Cardiac septum (tissue), 1 donor: ENCODE measurements at places on chromosomes 6 and 20.

- no peak for DNase-seq
Observed at GRCh38 chr20:6559791-6560190, 207.7 kb upstream of the BMP2 start.

- DNase-seq: no peak
Observed at GRCh38 chr6:14288910-14289309, 171.3 kb downstream of the CD83 start.

DNA sequence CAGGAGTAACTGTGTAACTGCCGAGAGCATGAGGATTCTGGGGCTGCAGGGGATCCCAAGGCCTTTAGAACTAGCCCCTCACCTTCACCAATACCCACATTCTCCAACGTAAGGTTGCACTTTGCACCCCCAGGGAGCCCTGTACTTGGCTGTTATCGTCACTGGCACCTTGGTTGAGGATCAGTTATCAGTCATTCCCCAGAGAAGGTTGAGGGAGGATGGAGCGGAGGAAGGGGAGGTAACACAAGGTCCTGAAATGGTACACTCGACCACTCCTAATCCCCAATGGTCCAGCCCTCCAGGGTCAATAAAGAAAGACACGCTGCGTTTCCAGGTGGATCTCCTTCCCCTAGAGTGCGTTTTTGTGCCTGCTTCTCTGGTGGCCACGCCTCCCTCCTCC lies 1.1 kb upstream of the SPDEF start:
- DNase-seq: no peak

DNA sequence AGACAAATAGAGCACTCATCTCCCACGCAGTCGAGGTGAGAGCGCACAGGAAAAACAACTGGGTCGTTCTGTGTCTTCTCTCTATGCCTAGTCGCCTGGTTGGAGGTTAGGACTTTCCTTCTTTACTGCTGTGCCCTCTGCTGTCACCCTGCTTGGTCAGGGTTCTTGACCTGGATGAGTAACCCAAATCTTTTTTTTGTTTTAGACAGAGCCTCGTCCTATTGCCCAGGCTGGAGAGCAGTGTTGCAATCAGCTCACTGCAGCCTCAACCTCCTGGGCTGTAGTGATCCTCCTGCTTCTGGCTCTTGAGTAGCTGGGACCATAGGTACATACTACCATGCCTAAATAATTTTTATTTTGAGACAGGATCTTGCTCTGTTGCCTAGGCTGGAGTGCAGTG lies 24.5 kb downstream of the PRPF6 start:
- no peak for DNase-seq

DNA sequence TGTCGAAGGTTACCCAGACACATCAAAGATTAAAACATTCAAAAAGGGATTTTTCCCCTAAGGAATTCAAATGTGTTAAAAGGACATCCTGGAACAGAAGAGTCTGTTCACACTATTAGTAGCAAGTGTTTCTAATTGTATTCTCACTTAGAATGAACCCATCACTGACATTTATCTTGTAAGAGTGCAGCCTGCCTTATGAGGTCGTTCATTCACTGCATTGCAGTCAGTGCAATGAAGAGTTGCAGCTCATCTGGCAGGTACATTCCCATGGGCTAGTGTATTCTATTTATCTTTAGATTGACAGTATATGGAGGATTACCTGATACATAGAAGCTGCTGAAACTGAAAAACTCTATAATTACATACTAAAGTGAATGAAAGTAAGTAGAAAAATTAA lies 36.5 kb downstream of the PHACTR1 start:
- no peak for DNase-seq

DNA sequence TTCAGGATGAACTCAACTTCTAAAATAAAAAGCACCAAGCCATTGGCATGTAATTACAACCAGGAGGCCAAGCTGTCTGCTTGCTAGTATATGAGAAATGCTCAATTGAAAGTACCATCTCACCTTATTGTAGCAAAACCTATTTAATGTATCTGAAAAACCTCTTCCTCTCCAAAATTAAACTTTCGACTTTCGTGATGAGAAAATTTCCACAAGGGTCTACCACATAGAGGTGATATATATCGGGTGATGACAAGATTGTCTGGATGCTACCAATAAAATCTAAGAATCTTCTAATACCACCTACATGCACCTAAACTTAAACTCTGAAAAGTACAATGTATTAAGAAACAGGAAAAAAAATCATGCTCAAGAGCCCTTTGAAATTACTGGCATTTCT lies 74.2 kb downstream of the ATXN1 start:
- DNase-seq: no peak

GRCh38 chr6:14828201-14828611 lies 417.7 kb upstream of the JARID2 start:
- DNase-seq: no peak

GRCh38 chr20:19920381-19921138 lies 96.6 kb upstream of the NAA20 start:
- peak; percentile 44 for DNase-seq

DNA sequence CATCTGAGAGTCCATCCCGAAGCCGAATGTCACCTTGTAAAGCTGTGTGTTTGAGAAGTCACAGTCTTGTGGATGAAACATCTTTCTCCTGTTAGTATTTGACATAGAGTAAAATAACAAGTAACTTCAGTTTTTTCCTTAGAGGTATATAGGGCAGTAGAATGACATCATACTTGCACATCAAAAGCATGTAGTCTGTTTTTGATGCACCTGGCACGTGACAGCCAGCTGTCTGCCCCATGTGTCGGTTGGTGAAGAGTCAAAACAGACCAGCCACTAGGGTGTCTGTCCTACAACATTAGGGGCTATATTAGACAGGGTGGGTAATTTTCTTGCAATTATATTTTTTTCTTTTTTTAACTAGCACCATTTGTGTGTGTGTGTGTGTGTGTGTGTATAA lies 70.2 kb downstream of the SNX9 start:
- DNase-seq: no peak

- DNase-seq: no peak
Observed at GRCh38 chr6:13488015-13488895, 855 bp upstream of the GFOD1 start.

DNA sequence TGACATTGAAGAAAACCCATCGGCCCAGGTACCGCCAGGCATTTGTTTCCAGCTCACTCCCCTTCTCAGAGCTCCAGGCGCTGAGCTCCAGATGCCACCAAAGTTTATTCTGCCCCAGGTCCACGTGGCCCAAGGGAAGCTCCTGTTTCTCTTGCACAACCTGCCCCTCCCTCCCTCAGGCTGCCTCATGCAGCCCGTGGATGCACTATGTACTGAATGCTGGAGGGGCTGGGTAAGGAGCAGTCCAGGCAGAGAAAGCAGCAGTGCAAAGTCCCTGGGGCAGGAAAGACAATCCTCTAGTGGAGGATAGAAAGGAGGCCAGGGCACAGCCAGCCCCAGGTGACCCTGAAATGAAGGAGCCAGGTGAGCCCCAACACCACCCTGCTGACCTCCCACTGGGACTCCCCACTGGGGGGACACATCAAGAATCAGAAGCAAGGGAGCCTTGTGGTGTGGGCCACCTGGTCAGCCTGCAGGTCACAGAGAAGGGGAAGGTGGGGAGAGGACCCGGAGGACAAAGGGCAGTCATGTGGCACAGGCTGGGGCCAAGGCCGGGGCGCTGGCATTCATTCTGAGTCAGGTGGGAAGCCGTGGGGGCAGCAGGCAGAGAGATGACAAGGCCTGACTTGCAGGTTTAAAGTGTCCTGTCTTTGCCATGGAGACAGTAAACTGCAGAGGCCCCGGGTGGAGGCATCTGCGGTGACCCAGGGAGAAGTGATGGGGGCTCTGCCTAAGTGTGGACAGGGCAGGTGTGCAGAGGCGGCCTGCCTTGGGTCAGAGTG lies 230.1 kb downstream of the PREX1 start:
- peak; percentile 57 for DNase-seq

- no peak for DNase-seq
Observed at GRCh38 chr6:137759624-137760023, 107.4 kb upstream of the TNFAIP3 start.

GRCh38 chr6:106064142-106064541 lies 22.0 kb upstream of the PRDM1 start:
- DNase-seq: no peak

DNA sequence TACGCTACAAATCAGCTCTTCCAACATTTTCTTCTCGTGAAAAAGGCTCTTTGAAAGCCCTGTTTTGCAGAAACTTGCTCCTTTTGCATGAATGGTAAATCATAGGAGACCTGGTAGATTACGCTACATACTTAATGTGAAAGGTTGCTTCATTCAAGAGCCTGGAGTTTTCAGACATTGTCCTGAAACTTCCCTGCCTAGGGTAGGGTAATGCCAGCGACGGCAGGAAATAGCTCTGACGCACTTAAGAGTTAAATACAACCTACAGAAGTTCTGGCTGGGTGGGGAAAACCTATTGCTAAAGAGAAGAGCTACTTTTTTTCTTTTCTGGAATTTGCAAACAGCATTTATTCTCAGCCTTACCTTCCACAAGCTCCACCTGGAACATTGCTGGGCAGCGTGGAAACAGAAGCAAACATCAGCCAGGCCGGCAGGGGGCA lies 144.5 kb downstream of the LPA start:
- DNase-seq: no peak

DNA sequence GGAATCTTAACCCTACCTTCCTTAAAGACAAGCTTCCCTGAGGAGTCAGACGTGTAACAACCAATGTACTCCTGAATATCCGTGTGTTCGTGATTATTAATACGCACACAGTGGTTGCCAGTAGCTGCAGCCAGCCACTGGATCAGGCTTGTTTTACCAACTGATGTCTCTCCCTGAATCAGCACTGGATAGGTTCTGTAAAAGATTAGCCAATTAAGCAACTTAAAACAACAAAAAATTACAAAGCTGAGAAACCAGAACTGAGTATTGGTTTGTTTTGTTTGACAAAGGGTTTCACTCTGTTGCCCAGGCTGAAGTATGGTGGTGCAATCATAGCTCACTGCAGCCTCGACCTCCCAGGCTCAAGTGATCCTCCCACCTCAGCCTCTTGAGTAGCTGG lies 69.3 kb downstream of the MDN1 start:
- no peak for DNase-seq

GRCh38 chr20:45821947-45822346 lies 5.2 kb downstream of the TNNC2 start:
- DNase-seq: no peak

GRCh38 chr6:9801249-9801754 lies 613.6 kb downstream of the TFAP2A start:
- no peak for DNase-seq

DNA sequence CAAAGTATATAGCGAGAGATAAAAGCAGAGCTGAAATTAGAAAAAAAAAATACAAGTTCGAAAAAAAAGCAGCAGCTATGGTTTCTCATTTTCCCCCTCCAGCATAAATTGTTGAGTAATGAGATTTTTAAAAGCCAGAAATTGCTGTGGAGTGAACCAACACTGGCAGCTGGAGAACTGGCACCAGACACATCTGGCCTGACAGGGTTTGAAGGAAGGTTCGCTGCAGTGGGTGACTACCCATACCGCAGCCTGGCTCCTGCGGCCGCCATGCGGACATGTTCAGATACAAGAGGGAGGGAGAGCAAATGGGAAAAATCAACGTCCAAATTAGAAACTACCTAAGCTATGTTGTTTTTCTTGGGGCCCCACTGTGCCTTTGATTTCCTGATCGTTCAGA lies 3.3 kb downstream of the APCDD1L start:
- no peak for DNase-seq

GRCh38 chr20:44034451-44034850 lies 119.8 kb downstream of the TOX2 start:
- no peak for DNase-seq

DNA sequence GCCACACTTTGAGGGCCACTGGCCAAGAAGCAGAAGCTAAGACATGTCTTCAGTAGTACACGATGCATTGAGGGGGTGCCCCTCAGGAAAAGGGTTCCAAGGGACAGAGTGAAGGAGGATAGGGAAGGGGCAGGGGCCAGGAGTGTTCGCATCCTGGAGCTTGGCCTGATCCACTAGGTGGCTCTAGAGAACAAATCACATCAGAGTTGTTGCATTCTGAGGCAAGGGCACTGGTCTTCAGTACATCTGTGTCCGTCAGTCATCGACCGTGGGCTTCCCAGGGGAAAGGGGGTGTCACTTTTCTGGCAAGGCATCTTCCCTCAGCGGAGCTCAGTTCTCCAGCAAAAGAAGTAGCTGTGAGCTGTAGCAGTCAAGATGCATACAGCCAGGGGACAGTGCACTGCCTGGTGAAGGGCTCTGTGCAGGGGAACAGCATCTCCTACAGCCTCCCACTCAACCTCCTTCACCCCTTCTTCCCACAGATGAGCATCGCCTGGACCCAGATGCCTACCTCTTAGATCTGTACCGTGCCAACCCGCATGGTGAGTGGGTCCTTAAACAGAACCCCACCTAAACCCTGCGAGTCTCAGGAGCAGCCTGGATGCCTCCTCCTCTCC lies 47.8 kb downstream of the ARHGAP40 start:
- DNase-seq: no peak

DNA sequence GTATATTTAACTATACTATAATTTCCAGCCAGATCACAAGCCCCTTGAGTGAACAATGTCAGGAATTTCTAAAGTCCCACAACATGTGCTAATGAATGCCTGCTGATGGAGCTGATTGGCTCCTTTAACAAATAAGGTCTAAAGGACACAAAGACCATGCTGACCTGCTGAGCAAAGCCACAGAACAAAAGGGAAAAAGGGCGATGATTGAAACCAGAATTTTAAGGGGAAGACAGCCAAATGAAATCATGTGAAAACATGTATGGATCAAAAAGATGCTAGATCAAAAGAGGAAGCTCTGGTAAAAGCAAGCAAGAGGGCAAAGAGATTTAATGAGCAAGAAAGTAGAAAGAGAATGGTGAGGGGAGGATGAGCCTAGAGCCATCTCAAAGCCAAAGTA lies 105.6 kb downstream of the DCDC2 start:
- no peak for DNase-seq

DNA sequence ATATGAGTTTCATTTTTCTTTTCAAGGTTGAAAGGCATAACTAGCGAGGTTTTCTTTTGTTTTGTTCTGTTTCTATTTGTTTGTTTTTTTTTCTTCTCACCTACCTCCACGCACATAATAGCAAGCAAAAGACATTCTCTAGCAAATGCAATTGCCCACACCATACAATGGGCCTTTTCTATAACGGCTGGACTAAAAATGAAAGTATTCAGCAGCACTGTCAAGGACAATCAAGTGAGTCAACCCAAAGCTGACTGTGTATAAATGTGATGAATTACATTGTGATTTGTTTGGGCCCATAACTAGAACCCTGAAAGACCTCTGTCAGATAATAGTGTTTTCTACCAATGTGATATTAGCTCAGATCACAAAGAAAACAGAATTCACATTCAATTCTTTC lies 496.7 kb downstream of the RNF144B start:
- no peak for DNase-seq

- peak; percentile 53 for DNase-seq
Observed at GRCh38 chr20:57890202-57890800, 180.5 kb upstream of the PMEPA1 start.

- DNase-seq: no peak
Observed at GRCh38 chr20:19644085-19644484, 114.0 kb upstream of the RIN2 start.

GRCh38 chr20:62159839-62160238 lies 16.3 kb downstream of the SS18L1 start:
- no peak for DNase-seq

GRCh38 chr6:24205020-24205492 lies 79.0 kb downstream of the NRSN1 start:
- DNase-seq: no peak
